Natural killer cell (primary cell): ENCODE measurements at places on chromosomes 5 and 9.

GRCh38 chr9:119283078-119283794 is 86.0 kb downstream of the BRINP1 start:
- DNase-seq = no peak

DNA sequence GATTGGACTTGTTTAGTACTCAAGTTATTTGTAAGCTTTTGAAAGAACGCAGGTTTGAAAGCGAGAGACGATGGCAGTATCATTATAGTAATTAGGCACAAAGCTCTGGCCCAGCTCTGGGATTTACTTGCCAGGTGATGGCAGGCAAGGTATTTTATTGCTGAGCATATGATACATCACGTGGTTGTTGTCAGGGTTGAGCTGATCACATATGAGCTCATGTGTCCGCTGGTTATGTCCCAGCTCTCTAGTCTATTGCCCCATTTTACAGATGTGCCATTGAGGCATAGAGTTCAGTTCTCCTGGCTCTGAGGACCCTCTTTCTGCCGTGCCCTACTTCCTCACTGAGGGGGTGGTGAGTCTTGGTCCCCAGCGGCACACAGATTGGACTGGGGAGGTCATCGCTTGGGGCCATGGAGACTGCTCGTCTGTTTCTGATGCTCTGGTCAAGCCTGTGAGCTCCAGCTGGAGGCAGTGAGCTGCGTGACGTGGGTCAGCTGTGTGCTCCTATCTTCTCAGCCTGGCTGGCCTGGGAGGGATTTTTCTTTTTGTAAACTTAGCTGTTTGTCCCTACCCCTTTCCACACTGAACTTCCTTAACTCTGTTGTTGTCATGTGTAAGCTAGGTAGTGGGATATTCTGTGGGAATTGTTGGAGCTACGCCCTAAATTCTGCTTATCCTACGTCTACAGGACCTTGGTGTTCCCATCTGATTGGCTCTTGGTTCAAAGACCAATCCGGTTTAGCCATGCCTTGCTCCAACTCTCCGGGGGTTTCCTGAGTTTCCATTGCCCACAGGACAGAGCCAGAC is 2.2 kb downstream of the NXNL2 start:
- no peak for DNase-seq

GRCh38 chr5:98770911-98771322 is 2.5 kb upstream of the RGMB start:
- DNase-seq = no peak

DNA sequence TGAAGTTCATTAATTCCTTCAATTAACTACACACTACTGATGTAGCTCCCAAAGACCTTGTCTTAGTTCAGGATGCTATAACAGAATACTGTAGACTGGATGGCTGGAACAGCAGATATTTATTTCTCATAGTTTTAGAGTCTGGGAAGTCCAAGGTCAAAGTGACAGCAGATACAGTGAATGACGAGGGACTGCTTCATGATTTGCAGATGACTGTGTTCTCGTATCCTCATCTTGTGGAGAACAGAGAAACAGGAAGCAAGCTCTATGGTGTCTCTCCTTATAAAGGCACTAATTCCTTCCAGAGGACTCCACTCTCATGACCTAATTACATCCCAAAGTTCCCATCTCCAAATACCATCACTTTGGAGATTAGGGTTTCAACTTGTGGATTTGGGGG is 65.6 kb upstream of the MAP1B start:
- no peak for DNase-seq

DNA sequence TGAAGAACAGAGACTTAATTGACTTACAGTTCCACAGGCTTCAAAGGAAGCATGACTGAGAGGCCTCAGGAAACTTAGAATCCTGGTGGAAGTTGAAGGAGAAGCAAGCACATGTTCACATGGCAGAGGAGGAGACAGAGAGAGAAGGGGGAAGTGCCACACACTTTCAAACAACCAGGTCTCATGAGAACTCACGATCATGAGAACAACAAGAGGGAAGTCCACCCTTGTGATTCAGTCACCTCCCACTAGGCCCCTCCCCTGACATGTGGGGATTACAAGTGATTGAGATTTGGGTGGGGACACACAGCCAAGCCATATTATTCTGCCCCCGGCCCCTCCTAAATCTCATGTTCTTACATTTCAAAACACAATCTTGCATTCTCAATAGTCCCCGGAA is 19.5 kb downstream of the NR3C1 start:
- DNase-seq = no peak

DNA sequence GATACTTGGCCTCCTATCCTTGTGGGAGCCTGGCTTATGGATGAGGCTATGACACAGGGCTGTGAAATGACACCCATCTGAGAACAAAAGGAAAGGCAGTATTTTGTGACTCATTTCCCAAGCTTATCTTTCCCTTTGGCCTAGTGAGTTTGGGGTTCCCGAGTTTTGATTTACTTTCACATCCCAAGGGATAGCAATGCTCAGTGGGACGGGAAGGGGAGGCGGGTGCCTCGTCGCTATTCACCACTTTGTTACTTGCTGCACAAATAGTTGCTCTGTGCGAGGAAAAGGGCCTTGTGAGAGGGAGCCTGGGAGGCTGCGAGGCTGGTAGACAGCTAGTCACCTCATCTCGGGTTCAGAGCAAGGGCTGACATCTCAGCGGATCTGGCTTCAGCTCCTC is 59.1 kb upstream of the ENTREP1 start:
- DNase-seq = no peak

- peak; percentile 63 for DNase-seq
These were observed 645 bp downstream of the SAP30L start for GRCh38 chr5:154446195-154447088.

- no peak for DNase-seq
These were observed 11.3 kb downstream of the PDGFRB start for GRCh38 chr5:150144246-150144801.

DNA sequence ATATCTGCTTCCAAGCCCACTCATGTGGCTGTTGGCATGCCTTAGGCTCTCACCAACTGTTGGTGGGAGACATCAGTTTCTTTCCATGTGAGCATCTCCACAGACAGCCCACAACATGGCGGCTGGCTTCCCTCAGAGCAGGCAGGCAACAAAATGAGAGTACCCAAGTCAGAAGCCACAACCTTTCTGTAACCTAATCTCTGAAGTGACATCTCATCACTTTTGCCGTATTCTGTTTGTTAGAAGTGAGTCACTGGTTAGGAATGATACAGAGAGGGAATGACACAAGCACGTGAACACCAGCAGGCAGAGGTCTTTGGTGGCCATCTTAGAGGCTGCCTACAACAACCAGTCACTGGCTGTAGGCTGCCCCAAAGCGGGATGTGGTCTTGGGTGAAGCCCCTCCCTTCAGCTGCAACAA is 88.6 kb upstream of the RASGRF2 start:
- DNase-seq = no peak

DNA sequence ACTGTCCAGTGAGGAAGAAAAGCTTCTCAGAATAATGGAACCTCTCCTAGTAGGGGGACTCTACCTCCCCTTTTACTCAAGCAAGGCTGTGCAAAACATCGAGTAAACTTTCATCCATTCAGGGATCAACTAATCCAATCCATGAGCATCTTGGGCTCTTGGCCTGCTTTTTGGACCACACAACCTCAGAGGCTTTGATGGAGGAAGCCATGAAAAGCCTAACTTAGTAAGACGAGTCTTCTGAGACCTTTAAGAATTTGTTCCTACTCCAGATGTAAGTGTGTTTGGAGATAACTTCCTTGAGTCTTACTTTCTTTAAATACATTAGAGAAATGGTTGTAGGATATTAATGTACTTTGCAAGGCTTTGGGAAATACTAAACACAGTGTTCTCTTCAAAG is 49.1 kb downstream of the MARCHF3 start:
- no peak for DNase-seq

DNA sequence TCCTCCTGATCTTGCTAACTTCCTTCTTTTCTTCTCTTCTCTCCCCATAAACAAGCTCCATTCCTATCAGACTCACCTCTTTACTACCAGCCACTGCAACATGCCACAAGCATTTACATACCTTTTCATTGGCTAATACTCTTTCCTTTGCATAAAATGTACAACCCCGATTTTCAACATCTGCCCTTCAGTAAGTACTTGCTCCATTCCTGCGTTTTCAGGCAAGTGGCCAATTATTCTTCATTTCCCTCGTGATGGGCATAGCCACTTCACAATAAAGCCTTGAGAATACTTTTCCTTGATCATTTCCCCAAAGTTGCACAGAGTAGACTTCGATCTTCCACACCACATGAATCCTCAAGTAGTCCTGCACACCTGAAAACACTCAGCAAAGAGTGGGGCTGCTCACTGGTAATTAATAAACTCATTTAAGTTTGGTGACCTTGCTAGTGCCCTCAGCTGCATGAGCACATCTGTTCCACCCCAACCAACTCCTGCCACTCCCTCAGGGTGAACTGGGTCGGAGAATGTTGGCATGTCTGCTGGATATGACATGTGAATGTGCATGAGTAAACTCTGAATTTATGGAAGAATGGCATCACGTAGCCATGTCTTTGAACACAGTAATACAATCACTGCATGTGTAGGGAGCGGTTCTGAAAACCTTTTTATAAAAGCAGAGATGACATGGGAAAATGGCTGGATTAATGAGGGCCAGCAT is 535.8 kb downstream of the SEMA5A start:
- DNase-seq = no peak

DNA sequence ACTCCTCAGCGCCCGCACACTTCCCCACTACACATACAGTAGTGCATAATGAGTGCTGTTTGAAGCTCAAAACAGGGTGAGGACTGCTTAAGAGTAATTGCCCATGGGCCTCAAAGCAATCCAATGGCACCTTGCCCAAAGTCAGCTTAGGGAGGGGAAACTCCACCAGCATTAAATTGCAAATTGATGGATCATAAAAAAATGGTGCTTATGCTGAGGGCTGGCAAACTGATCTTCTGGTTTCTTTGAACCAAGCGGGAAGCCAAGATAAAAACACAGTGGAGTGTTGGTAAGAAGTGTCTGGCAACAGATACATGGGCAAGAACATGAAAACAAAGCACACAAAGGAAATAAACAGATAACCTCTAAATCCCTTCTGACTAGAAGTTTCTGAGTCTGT is 28.0 kb downstream of the TLE1 start:
- DNase-seq = no peak

- DNase-seq = no peak
These were observed 17.5 kb downstream of the CYFIP2 start for GRCh38 chr5:157283434-157283833.

GRCh38 chr5:81359108-81359507 is 34.8 kb downstream of the ACOT12 start:
- no peak for DNase-seq

- no peak for DNase-seq
These were observed 1.1 kb downstream of the ARL15 start for GRCh38 chr5:54309276-54309675.

DNA sequence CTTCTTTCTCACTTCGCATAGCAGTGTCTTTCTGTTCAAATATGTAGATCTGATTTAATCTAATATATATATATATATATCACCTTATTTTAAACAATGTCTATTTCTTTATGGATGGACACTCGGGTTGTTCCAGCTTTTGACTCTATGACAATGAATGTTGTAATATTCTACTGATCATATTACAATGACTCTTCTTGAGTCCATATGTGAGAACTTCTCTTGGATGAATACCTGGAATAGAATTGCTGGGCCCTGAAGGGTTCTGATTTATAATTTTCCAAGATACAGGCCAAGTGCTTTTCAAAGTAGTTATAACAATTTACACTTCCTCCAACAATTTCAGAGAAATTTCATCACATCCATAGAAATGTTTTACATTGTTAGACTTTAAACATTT is 28.8 kb downstream of the NTRK2 start:
- DNase-seq = no peak

DNA sequence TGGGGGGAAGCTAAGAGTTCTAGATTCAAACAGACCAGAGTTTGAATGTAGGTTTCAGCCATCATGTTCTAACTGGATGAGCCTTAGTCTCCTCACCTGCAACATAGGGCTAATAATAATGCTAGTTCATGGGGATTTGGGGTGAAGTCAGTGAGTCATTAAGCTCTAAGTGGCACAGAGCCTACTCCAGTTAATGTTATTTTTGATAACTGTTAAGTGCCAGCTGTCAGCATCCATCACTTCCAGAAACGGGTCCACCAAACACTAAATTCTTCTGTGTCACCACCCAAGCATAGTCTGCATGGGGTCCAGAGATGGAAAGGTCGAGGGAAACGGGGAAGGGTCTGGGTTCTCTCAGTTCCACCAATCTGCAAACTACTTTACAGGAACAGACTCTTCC is 1.8 kb upstream of the TSC1 start:
- DNase-seq = no peak

- DNase-seq = no peak
These were observed 36.3 kb upstream of the SHISAL2B start for GRCh38 chr5:64653766-64654560.

DNA sequence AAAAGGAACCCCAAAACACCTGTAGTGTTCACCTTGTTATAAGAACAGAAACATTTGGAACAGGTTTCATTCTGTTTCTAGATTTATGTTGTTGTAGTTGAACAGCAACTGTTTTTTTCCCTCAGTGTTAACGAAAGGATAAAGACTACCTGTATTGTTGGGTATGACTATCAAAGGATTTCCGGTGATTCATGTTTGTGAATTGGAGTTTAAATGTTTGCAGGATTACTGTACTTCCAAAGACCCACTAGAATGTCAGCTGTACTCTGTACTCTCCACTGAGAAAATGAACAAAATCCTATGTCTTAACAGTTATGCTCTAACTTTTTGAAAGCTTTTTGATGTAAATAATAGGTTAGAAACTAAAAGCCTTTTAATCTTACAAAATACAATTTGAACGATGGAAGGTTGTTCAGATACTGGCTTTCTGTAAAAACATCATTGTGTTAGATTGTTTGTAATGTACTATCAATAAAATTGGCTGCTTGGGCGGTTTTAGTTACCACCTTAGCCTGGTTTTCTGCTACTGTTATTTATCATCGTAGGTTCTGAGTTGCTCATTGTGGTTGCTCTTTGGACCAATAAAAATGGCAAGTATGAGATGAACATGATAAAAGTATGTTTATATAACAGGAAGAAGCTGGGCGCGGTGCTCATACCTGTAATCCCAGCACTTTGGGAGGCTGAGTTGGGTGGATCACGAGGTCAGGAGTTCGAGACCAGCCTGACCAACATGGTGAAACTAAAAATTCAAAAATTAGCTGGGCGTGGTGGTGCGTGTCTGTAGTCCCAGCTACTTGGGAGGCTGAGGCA is 44.1 kb downstream of the DCP2 start:
- DNase-seq = no peak

- DNase-seq = no peak
These were observed 13.0 kb downstream of the CDKN2AIPNL start for GRCh38 chr5:134398609-134399155.

DNA sequence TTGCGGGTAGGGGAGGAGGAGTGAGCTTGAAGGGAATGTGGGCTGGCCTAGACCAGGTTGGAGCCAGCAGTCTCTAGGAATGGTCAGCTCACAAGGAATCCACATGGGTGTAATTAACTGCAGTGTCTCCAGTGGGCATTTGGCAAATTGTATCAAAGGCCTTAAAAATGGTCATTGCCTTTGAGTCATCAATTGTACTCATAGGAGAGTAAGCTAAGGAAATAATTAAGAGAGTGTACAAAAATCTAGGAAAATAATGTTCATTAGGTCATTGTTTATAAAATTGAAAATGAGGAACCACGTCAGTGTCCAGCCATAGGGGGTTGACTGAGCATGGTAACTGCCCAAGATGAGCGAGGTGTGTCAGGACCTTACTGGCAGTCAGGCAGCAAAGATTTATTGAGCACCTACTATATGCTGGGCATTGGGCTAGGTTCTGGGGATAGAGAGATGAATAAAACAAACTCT is 29.8 kb upstream of the RPL26L1 start:
- DNase-seq = no peak
